ENCODE measurements at places on chromosomes 11 and 22.

- DNase-seq, result no peak
These were observed 64.2 kb downstream of the EFCAB6 start for GRCh38 chr22:43747877-43748276.

DNA sequence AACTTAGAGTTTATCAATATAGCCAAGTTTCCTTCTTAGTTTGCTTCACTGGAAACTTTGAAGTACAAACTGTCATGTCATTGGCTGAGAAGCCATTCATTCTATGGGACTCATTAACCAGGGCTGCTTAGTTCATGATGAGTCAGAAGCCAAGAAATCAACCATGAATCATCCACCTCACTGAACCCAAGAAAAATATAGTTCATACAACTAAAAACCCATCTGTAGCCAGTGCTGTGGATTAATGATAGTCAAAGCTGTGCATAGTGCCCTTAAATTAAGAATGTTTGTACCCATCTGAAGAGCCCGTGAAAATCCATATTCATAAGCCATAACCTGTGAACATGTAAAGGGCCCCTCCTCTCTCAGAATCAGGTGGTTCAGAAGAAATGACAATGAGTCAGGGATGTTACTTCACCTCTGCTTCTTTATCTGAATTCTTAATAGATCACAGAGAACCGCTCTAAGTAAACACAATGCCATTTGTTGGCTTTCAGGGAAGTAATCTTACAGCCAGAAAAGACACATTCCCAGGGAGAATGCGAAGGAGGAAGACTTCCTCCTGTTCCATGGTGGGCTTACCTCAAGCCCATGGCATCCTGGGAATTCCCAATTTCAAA, 25.4 kb downstream of the MMP20 start:
- no peak for DNase-seq

GRCh38 chr11:113167599-113167998, 146.8 kb upstream of the TTC12 start:
- DNase-seq, result no peak

DNA sequence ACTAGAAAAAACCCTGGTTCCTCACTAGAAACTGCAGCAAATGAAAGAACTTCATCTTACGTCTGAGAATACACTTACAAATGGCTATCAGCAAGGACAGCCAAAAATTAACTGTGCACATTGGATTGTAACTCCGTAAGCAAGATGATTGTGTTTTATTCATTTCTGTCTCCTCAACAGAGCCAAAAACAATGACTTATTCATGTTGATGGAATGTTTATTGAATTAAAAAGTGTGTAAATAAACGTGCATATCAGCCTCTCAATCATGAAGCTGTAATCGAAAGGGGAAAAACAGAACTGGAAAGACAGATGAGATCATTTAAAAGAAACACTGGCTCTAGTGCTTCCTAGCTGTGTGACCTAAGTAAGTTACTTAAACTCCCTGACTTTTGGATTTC, 307.5 kb upstream of the ZC3H12C start:
- DNase-seq, result no peak

GRCh38 chr22:23498811-23499798, 81.0 kb downstream of the IGLL1 start:
- no peak for DNase-seq

GRCh38 chr11:47551086-47551485, 1.8 kb downstream of the CELF1 start:
- DNase-seq, result peak; percentile 51

DNA sequence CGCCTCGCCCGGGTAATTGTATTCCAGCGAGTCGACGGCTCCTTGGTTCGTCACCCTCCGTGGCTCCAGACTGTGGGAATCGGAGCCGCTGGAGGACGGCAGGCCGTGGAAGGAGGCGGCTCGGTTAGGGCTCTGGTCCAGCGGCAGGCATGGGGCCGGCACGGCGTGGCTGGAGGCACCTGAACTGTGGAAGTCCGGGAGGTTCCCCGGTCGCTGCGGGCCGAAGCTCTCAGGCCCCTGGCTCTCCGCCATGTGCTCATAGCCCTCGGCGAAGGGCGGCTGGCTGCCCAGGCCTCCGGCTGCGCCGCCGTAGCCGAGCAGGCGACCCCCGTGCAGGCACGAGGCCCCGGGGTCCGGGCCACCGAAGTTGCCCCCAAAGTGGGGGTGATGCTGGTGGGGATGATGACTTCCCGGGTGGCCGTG, 1.7 kb downstream of the MN1 start:
- DNase-seq, result no peak

DNA sequence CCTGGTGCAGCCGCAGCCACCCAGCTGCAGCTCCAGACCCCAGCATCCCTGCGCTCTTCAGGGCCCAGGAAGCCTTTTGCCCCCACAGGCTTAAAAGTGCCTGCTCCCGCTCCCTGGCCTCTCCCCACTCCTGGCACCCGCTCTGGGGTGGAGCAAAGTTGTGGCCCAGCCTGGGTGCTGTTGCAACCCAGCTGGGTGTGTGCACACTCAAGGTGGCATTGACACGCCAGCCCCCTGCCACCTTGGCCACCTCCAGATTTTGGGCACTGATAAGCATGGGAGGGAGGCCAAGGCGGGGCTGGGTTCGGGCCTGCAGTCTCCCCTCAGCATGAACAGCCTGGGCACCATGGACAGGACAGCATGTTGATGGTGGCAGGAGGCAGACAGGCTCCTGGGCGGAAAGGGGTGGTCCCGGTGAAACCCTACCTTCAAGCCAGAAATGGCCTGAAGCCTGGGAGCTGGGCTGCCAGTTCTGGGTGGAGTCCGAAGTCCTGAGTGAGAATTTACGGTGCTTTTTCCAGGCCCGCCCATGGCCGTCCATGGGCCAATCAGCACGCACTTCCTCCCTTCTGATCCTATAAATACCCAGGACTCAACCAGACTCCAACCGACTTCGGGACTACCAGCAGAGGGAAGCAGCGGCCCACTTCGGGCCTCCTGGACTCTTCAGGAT, 23.6 kb upstream of the RNASEH2C start:
- DNase-seq, result peak; percentile 55

DNA sequence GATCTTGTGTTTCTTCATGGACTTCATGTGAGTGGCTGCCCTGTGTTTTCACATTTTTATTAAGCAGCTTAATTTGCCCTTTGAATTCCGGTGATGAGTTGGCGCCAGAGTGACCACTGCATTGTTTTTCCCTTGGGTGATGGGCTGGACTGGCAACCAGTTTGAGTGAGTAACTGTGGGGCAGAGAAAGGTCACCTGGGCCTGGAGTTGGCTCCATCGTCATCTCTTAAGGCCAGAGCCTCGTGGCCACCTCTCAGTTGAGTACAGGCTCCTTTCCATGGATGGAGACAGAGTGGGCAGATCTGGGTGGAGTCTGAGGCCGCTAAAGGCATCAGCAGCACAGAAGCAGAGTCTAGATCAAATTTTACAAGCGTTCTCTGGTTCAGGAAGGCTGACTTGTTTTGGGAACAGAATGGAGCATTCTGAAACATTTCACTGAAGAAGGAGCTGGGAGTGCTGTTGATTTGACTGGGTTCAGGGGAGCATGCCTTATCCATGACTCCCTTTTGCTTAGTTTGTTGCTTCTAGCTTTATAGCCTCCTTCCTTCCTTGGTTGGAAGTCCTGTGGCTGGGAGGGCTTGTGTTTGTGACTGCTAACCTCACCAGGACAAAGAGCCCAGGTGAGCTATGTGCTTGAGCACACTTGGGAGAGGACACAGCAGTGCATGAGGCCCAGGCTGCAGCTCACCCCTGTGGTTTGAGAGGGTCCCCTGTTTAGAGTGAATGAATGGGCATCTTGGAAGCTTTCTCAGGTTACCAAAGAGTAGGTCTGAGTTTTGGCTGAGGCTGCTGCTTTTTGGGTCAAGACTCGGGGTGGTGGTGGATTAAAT, 7.8 kb downstream of the BCR start:
- DNase-seq, result no peak

DNA sequence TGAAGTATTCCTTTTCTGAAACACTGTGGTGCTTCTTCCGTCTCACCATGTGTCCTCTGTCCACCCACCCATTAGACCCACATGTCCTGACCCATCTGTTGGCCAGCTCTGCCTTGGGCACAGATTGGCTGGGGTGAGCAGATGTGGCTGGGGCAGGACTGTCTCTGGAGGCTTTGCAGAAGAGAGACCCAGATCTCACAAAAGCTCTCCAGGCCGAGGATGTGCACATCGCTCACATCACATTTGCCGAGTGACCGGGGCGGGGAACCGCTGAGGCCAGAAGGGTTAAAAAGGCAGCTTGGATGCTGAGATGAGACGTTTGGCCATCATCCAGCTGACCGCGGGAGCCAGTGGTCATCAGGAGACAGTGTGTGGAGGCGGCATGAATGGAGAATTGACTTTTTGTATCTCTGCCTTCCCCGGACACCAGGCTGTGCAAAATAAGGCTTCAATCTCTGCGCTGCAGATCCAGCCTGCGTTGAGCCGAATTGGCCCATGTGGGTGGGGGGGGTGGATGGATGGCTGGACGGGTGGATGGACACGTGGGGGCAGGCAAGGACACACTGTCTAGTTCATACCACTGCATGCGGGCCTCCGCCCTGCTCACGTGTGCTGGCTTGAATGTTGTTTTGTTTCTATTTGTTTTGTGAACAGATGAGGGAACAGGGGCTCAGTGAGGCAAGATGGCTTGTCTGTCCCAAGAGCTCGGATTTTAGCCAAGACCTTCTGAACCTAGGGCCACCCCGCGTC, 6.1 kb downstream of the IFITM10 start:
- no peak for DNase-seq

DNA sequence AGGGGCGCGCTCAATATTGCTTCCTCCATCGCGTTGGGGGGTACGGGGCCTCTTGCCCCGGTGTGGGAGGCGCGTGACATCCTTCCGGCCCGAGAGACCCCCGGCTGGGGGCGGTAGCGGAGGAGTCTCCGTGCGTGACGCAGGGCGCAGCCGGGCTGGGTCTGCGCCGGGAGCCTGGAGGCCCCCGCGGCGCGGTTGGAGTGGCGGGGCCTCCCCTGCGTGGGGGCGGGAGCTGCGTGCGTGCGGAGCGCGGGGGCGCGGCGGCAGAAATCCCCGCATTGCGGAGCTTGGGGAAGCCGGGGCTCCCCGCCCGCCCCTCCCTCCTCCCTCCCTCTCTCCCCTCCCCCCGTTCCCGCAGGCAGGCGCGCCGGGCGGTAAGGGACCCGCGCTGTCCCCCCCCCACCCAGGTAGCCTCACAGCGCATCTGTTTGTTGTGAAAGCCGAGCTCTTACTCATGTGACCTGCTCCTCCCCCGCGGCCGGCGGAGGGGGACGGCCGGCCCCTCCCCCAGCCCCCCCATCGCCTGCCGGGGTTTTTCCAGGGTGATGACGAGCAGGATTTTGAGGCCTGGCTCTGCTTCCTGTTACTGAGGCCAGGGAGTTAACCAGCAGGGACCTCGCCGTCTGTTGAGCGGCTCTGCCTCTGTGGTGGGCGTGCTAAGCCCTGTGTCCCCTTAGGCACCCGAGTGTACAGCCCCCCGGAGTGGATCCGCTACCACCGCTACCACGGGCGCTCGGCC, 1.6 kb downstream of the PIM3 start:
- DNase-seq, result peak; percentile 77
